NCI-H774 (cell line): ENCODE measurements at places on chromosomes 2 and 18.

DNA sequence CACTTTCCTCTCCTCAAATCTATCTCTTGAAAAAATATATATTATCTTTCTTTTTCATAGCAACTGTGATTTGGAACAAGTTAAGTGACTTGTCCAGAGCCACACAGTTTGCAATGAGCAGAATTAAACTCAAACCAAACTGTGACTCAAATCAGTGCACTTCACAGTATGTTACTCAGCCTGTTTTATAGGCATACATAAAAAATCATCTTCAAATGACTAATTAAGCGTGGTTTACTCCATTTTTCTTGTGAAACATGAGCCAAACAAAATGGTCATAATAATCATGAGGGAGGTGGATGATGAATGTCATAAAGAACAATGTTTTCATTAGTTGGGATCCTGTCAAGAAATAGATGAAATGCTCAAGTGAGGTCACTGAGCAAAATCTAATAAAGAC, 6.1 kb upstream of the CCDC178 start:
- no peak for DNase-seq

DNA sequence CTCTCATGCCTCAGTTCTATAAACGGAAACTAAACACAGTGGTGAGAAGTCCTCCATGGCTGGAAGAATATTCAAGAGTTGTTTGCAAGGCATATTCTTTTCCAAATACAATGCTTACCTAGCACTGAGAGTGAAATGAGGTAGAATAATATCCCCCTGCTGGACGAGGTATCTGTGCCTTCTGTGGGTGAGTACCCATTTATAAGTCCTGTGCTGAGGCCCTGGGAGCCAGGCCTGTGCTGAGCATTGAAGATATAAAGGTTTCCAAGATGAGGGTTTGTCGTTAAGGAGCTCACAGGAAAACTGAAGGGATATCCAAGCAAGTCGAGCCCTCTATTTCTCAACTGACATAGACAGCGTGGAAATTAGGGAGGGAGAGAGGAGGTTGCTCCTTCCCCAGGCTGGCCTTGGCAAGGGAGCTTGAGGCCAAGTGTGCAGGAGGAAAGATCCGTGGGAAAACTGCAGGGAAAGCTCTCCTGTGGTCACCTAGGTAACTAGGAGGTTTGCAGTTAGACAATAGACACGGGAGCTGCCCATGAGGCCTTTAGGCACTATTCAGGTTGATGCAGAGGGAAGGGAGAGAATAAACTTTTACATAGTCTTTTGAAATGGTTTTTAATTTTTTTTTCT, 17.6 kb downstream of the PTPRM start:
- no peak for DNase-seq

GRCh38 chr18:10476338-10476791, 21.9 kb downstream of the APCDD1 start:
- DNase-seq, result no peak

- DNase-seq, result no peak
These were observed 236.7 kb downstream of the PRKCE start for GRCh38 chr2:45888167-45888566.

DNA sequence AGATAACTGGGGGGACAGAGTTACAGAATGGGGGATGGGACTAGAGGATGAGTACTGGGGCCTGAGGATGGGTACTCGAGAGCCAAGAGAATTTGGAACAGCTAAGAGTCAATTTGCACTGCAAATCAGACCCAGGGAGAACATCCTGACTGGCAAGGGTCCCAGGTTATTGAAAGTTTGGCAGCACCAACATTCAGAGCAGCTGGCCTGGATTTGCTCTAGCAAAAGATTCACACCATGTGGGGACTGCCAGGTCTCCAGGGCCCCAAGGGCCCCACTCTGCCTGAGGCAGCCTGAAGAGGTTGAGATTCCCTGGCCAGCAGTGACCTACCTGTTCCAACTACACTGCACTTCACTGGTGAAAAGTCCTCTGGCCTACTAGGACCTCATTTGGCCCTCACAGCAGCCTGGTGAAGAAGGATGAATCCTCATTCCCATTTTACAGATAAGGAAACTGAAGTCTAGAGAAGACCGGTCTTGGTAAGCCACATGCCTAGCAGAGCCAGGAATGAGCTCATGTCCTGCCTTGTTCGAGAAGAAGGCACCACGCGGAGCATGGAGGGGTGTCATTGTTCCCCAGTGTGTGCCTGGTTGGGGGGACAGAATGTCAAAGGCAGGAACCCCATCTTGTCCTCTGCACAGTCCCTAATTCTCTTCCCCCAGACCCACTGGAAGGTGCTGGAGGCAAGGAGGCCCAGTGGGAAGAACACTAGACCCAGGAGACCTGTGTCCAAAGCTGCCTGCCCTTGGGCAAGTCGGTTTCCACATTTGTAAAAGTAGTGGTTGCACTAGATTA, 258.6 kb downstream of the TNS1 start:
- no peak for DNase-seq

GRCh38 chr18:7630731-7631442, 63.8 kb downstream of the PTPRM start:
- DNase-seq, result no peak

GRCh38 chr2:105309147-105309545, 20.4 kb downstream of the TGFBRAP1 start:
- DNase-seq, result no peak

- DNase-seq, result no peak
These were observed 1.1 kb downstream of the TFCP2L1 start for GRCh38 chr2:121283670-121284462.

GRCh38 chr18:55220523-55220922, 261.3 kb upstream of the CCDC68 start:
- no peak for DNase-seq

DNA sequence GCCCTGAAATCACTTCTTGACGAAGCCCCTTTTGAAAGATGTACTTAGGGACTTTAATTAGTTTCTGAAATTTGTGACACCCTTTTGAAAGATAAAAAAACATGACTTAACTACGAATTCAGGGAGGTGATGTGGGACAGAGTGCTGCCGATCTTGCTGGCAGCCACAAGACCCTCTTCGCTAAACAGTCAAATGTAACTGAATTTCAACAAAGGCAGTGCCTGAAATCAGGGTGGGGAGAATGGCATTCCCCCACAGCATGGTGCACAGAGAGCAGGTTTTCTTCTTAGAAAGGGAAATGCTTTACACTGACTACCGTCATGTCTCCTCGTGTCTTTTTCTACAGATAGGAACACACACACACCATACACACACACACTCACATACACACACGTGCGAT, 640.2 kb upstream of the POU3F3 start:
- no peak for DNase-seq

GRCh38 chr18:23330423-23330822, 122.7 kb upstream of the RIOK3 start:
- DNase-seq, result peak; percentile 8

- no peak for DNase-seq
These were observed 24.9 kb downstream of the HTR2B start for GRCh38 chr2:231099918-231100317.

DNA sequence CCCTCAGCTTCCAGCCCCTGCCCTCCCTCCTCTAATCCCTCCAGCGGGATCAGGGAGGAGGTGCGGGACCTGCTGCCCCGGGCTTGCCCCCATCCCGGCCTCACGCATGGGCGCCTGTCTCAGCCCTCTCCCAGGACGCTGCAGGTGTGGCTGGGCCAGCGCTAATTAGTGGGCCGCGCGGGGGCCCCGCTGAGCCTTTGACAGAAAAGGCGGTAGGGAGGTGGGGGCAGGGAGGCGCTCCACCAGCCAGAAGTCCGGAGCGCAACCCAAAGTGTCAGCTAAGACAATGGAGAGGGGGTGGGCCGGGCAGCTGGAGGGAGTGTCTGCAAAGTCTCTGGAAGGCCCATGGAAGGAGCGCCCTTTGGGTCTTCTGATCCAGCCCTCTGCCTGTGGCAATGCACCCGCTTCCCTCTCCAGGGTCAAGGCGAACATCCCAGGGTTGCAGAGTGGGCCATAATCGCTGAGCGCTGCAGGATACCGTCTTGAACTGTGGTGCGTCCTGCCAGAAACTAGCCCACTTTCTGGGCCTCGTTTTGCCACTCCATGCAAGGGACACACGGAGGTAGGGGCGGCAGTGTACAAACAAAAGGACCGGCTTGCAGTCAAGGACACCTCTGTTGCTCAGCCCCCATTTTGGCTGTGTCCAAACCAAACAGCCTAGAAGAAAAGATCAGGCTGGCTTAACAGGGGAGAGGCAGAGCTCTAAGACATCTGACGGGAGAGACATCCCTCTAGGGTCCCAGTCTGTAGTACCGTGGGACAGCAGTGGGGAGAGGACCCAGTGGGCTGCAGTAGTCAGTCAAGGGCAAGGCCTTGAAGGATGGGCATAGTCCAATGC, 3.5 kb downstream of the ATP6V1B1 start:
- no peak for DNase-seq

DNA sequence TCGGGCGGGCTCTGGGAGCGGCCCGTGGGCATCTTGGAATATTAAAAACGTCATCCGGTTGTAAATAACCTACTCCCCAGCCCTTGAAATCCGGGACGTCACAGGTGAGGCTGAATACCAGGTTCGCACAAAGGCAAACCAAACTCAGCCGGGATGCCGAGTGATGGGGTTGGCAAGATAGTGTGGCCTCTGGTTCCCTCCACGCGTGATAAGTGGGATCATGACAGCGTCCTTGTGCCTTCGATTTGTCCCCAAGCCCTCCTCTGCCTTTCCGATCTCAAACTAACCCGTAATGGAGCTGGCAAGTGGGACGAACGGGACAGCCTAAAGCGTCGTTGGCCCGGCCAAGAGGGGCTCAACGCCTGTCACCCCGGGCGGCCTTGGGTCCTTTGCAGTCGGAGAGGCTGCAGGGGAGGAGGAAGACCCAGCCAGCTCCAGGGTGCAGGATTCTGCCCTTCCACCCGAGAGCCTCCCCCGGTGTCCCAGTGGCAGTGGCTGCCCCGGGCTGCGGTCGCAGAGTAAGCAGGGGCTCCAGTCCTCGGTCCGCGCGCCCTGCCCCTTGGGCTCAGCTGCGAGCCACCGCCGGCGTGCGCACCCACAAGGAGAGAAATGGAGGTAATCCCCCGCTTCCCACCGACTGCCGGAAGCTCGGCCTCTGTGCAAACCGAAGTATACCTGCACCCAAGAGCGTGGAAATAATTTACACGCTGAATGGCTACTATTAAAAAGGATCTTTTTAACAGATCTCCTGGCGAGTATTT, 13.4 kb upstream of the PAX3 start:
- DNase-seq, result no peak

- DNase-seq, result no peak
These were observed 67.5 kb upstream of the SCG2 start for GRCh38 chr2:223669453-223670225.

DNA sequence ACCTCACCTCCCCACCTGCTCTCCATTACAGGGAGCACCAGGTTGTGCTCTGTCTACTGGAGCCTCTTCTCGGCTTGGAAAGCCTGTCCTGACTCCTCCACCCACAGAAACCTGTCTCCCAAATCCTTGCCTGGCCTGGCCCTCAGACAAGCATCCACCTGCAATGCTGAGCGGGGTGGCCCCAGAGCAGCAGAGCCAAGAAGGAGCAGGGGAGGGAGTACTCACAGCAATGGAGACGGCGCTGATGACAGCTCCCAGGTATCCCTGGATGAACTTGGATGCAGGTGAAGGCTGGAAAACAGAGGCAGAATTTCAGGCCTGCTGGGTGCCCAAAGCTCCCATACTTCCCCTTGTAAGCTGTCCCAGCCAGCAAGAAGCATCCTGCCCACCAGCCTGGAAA, 72.8 kb downstream of the SFXN5 start:
- DNase-seq, result no peak
